Caco-2 (cell line): ENCODE measurements at places on chromosomes 3 and 15.

- DNase-seq: no peak
These were observed 55.6 kb downstream of the SLC6A6 start for GRCh38 chr3:14457999-14458398.

DNA sequence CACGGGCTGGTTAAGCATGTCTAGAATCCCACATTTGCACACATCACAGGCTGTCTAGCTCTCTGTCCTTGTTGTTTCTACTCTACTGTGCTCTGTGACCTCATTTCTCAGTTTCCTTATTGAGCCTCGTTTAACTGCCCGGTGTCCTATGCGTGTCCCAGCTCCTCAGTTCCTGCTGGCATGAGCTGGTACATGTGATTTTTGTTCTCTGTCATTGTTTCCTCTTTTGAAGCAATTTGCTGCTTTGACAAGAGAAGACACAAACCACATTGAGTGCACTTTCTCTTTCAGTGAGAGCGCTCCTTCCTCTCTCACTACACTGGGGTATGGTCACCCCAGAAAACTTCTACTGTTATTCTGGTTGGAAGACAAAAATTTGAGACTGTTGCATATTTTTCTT, 563.5 kb downstream of the PDCD6IP start:
- no peak for DNase-seq

DNA sequence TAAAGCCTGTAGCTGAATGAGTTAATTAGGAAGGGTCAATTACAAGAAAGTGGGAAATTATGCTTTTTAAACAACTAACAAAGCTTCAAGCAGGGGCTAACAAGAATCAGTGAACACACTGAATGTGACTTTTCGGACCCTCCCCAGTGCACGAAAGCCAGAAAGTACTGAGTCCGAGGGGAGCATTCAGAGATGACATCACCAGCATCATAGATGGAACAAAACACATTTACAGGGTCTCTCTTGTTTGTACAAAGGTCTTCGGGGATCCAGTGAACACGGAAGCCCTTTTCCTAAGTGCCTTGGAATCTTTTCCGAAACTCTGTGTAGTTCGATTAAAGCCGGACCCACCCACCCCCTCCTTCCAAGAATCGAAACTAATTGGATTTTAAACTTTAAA, 829 bp downstream of the DCP1A start:
- DNase-seq: no peak

- no peak for DNase-seq
These were observed 10.5 kb downstream of the EIF5A2 start for GRCh38 chr3:170897978-170898377.

DNA sequence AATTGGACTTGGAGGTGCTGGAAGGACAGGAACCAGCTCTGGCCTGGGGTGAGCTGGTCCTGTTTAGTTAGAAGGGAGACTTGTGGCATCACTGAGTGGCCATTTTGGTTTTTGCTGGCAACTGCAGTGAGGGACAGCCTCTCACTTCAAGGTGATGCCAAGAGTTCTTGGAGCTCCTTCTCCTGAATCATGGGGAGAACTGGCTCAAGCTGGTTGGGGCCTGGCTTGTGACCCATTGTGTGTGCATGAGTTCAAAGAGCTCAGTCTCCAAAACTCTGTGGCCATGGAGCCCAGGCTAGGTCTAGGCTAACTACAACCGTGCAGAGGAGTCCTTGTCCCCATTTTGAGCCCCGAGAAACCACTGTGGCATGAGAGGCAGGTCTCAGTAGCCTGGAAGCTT, 60.1 kb upstream of the ZNF148 start:
- no peak for DNase-seq

DNA sequence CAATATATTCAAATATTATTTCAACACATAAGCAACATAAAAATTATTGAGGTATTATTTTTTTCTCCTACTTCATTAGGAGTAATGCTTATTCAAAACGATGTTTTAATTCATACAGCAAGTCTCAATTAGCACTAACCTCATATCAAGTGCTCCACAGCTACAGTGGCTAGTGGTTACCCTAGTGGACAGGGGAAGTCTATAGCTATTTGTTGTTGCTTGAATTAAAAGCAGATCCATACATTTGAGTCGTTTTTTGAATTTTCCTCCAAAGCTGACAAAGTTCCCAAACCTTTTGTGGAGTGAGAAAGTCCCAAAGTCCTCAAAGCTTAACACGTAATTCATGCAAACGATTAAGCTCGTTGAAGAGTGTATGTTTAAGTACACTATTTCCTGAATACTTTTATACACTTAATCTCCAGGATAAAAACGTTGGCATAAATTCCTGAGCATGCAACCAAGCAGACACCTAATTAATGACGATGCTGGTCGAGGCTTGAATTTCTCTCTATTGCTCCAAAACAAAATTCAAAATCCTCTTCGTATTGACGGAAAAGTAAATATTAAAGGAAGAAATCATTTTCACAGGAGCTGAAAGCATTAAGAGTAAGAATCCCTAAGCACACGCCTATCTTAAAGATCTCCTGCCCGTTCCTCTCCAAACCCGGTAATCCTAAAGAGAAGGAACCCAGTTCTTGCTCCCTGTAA, 985 bp downstream of the VPS13C start:
- DNase-seq: no peak
